ENCODE measurements at places on chromosomes 4 and X.

DNA sequence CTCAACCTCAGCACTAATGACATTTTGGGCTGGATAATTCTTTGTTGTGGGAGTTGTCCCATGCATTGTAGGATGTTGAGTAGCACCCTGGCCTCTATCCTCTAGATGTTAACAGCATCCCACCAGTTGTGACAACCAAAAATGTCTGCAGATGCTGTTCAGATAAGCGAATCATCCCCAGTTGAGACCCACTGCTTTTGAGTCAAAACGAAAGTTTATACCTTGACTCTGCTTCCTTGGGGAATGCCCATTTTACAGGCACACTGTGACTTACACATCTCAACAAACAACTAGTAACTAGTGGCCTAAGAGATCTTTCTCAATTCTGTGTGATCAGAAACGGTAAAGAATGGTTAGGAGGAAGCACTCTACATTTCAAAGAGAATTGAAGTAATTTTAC, 37.0 kb downstream of the SEPSECS start:
- no peak for DNase-seq

GRCh38 chr4:183343730-183344129, 21.5 kb upstream of the CLDN24 start:
- DNase-seq, result no peak

DNA sequence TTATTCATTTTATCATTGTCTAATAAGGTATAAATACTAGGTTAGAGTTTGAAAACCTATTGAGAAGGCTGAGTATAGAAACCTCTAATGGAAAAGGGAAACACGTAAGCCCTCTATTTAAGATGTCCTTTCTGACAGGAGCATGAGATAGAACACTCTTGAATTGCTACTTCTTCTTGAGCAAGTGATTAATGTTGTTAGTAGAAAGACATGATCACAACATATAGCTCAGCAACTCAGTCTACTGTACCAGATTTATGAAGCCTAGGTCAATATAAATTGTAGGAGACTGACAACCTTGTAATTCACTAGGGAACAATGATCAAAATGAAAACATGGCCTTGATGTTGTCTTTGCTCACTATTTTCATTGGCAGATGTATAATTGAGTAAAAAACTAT, 189.7 kb downstream of the ANTXR2 start:
- no peak for DNase-seq

GRCh38 chr4:48138936-48139335, 4.9 kb upstream of the TXK start:
- DNase-seq, result peak; percentile 9

GRCh38 chrX:97616883-97617530, 733.3 kb downstream of the RPA4 start:
- DNase-seq, result no peak

- DNase-seq, result no peak
These were observed 122.9 kb downstream of the UBE2NL start for GRCh38 chrX:144006811-144007210.

DNA sequence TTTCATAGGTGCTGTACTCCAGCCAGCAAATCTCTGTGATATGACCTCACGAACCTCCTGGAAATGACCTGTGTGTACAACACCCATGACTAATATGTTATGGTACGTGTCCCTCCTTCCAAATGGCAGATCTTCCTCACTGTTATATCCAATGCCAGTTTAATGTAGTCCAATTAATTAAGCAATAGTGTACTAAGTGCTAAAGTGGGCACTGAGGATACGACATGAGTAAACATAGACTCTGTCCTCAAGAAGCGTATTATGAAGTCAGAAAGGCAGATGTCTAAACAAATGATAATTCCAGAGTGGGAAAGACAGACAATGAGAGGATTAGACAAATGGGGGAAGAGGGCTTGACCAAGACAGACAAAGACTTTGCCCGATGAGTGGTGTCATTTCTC, 33.9 kb downstream of the GPRIN3 start:
- no peak for DNase-seq

GRCh38 chr4:72295966-72296557, 264.3 kb downstream of the NPFFR2 start:
- DNase-seq, result no peak

DNA sequence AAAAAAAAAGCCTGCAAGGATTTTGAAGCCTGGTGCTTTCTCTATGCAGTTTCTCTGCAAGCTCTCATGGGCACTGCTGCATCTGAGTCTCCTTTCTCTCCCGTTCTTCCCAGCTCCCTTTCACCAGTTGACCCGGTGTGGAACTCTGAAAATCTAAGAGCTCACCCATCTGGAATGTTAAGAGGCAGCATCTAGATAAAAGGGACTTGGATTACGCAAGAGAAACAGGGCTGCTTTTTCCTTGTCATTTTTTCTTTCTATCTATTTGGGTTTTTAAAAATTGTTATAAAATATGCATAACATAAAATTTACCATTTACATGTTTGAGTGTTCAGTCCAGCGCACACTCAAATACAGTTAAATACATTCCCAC, 95.2 kb upstream of the RPS6KA3 start:
- no peak for DNase-seq

GRCh38 chr4:58734030-58734674, 1624.0 kb upstream of the IGFBP7 start:
- no peak for DNase-seq

- no peak for DNase-seq
These were observed 71.6 kb downstream of the BMP3 start for GRCh38 chr4:81102107-81102506.

DNA sequence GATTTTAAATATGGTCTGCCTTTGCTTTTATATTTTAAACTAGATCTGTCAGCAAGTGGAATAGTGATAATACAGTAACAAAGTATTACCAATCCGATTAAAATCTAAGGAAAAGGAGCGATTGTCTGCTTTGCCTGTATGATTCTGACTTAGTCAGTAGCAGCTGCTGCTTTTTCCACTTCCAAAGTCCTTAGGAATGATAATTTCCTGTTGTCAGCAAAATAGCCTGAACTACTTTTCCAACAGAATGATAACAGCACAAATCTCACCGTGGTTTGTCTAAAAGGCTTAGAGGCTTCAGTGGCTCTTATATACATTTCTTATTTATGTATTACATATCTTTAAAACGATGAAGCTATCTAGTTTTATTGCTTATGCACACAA, 290.0 kb downstream of the ANK2 start:
- DNase-seq, result no peak

DNA sequence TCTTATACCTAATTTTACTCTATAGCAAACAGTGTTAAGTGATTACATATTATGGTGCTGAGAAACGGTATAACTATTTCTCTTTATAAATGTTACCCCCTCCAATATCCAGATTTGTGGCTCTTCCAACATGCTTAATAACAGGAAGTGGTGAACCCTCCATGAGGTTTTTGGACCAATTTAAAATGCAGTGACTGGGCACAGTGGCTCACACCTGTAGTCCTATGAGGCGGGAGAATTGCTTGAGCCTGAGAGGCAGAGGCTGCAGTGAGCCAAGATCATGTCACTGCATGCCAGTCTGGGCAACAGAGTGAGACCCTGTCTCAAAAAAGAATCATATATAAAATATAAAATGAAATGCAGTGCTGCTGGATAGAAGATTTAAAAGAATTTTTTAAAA, 137.3 kb downstream of the MGST2 start:
- no peak for DNase-seq

DNA sequence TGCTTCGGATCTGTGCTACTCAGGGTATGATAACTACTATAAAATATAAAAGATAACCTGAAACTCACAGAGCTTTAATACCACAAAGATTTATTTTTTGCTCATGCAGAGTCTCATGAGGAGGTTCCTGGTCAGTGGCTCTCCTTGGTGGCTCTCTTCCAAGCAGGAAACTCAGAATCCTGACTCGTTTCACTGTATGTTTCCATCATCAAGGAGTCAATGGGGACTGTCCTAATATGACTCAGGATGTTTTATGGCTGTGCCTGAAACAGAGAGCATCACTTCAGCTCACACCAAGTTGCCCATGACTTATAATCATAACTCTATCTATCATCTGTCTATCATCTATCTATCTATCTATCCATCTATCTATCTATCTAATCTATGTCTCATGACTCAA, 620.8 kb upstream of the NR3C2 start:
- DNase-seq, result no peak

DNA sequence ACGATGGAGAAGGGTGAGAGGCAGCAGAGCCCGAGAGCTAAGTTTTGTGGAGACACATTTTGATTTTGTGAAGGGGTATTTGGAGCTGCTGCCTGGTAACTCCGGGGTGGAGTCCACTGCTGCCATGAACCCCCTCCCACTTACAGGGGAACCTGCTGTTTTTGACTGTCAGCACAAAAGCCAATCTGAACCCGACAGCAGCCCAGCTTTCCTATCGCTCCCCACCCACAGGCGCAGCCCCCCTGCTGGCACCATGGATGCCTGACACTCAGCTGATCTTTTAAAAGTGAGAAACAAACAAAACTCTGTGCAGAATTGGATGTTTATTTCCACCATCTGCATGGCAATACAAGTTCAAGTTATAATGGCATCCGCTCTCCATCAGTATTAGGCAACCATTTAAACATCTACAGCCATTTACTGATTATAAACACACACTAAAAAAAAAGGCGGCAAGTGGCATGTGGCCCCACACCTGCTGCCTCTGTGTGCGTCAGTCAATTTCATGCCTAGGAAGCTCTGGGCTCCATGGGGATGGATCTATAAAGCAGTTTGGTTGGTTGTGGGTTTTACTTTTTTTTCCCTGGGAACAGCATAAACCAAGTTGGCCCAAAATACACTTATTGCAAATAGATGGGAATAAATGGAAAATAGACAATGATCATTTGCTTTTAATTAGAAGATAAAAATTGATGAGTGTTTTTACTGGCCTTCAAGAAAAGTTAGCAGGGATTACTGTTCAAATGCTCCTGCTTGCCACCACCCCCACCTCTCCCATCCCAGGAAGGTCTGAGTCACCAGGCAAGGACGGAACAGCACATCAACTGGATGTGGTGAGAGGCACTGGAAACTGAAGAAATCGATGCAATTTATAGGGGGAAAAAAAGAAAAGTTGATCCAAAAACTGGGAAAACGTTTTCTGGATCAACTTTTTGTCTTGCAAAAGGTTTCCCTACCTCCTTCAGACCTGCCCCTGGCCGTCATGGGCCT, 46.0 kb downstream of the SEPSECS start:
- no peak for DNase-seq

DNA sequence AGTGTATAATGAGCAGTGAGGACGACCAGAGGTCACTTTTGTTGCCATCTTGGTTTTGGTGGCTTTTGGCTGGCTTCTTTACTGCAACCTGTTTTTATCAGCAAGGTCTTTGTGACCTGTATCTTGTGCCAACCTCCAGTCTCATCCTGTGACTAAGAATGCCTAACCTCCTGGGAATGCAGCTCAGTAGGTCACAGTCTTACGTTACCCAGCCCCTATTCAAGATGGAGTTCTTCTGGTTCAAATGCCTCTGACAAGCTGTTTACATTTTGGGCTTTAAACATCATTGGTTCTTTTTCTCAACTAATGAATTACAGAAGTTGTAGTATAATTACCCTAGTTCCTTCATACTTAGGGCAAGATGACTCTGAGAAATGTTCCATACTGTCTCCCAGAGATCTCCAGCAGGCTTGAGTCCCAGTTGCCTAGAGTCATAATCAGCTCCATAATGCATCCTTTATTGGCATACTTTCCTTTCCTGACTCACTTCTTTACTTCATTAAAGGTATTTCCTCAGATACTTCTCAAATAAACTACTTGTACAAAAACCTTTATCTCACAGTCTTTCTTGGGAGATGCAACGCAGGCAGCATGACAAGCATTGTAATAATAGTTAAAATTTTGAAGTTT, 136.5 kb downstream of the KDM6A start:
- no peak for DNase-seq

DNA sequence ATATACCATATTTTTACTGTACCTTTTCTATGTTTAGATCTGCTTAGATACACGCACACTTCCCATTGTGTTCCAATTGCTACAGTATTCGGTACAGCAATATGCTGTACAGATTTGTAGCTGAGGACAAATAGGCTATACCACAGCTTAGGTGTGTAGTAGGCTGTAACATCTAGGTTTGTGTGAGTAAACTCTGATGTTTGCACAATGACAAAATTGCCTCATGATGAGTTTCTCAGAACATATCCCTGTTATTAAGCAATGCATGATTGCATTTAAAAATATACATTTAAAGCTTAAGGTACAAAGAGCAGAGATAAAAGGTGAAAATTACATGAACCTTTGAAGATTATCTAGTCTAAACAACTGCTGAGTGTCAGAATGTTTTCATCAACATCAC, 181.7 kb downstream of the ADGRA3 start:
- DNase-seq, result no peak

- no peak for DNase-seq
These were observed 213.5 kb downstream of the CBR4 start for GRCh38 chr4:168796362-168797106.

GRCh38 chrX:139932073-139932900, 566 bp downstream of the ATP11C start:
- DNase-seq, result no peak

- no peak for DNase-seq
These were observed 22.9 kb upstream of the PUDP start for GRCh38 chrX:7170898-7171297.

DNA sequence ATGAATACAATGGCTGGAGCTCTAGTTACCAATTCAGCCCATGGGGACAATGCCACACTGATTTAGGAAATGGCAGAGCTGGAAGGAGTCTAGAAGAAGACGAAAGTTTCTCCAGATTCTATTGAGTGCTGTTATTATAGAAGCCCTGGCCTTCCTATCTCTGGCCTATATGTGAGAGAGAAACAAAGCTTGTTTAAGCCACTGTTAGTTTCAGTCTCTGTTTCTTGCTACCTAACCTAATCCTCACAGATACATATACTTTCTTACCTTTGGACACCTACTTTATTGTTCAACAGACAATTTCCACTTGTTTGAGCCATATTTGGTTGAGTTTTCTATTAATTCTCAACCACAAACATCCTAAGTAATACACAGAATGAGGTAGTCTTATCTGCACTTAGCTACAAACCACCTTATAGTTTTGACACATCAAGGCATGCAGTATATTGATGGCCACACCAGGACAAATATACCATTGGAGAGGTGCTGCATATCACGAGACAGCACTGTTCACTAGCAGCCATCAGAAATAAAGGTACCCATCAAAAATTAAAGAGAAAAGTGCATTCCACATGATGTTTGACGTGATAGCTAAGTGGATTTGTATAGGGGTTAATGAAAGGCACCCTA, 190.2 kb downstream of the SMIM20 start:
- DNase-seq, result no peak

DNA sequence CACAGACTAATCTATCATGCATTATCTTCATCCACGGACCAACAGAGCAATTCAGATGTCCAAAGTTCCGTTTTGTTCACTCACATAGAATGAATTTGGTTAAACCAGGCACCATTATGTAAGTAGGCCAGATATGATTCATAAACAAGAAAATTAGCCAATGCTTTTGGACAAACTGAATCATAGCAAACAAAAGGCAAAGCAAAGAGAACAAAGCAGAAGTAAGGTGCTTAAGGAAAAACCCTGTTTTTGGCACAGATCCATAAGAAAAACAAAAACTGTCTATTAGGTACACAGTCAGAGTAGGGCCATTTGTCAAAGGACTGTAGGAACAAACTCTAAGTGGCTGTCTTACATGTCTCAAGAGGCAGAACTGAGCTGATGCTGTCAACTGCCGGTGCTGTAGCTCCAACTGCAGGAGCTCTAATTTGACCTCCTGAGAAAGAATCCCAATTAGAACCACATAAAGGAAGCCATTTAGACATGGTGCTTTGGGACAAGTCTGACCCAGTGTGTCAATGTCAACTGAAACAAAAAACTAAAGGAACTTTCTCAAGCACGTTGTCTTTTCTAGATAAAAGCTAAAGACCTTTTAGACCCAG, 146.7 kb downstream of the COL25A1 start:
- no peak for DNase-seq

Measured in stimulated activated CD4-positive, alpha-beta T cell treated with anti-CD3 and anti-CD28 coated beads, Interleukin-1b, Interleukin-23, amount 100 ng/mL, for 1 hour (primary cell).